HAP-1 (cell line): ENCODE measurements at places on chromosomes 4 and X.

DNA sequence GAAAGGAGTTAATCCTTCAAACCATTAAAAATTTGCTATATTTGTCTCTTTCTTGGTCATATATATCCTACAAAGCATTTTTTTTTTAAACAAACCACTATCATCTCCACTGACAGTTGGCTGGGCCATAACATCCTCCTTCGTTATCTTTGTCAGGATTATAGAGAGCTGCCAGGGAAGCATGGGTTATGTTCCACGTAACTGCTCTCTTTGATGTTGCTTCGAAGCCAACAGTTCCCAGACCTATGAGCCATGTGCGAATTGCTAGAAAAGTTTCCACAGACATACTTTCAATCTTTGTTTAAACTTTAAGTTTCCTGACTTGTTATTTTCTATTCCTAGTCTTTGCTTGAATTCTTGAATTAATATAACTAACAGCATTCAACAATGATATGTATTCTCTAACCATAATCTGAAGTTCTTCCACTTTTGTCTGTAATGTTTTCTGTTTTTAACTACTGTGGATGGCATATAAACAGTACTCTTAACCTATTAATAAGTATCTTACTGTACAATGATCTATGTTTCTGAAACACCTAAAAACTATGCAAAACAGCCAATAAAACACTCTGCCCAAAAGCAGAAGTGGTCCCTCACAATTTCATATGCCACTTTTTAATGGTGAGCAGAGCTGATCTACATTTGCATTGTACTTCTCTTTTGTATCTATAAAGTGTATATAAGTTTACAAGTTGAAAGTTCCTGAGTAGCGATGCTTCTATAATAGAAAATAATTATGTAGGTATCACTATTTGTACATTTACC lies 37.9 kb downstream of the EREG start:
- DNase-seq, result no peak

DNA sequence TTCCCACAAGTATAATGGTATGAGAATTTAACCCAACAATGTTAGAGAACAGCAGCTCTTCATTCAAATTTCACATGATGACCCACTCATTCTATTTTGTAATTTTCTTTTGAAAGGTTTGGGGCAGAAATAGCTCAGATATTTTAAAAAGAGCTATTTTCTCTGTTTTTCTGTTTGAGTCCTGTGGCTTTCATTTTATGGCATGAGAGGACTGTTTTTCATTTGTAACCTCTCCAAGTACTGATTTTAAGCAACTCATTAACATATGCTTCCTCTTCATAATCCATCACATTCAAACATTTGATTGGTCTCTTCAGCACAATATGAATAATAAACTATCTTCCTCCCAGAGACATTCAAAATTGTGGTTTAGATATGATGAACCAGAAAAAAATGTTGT lies 129.0 kb upstream of the TEX13A start:
- DNase-seq, result no peak

GRCh38 chr4:1793940-1794808 lies 1.1 kb downstream of the FGFR3 start:
- peak; percentile 44 for DNase-seq

GRCh38 chr4:106796876-106797275 lies 239.2 kb downstream of the DKK2 start:
- DNase-seq, result no peak

DNA sequence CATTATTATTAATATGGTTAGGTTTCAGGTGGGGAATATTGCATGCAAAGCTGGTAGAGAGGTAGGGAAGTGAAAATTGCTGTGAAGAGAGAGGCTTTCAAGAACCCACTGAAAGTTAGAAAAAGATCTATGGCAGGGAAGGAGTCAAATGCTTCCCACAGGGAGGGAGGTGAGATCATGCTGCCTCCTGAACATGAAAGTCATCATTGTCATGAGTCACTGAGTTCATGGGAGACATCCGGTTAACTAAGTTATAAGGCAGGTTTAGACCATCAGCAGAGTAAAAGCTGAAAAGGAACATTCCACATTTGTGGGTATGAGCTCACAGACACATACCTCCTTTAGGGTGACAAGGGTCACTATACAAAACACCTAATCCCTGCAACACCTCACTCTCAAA lies 16.2 kb downstream of the GATB start:
- no peak for DNase-seq

DNA sequence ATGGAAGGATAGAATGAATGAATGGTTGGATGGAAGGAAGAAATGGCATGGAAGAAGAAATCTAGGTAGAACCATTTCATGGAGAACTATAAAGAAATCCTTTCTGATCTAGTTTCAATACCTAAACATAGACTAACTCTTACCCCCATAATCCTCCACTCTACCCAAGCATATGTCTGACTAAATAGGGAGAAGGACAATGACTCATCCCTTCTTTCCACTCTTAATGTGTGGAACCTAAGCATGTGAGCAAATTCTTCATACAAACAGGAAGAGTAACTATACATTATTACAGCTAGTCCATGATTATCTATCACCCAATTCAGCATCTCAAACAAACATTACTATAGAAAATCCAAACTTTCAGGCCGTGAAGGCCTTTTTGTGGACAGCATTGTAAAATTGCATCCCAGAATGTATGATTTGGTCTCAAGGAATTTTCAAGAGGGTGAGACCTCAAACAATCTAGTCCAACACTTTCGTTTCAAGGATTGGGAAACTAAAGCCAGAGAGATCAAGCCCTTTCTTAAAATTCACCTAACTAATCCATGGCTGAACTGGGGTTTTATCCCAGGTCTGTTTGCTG lies 11.2 kb downstream of the C1QTNF7 start:
- no peak for DNase-seq

- no peak for DNase-seq
These were observed 27.2 kb downstream of the HDX start for GRCh38 chrX:84475101-84475500.

DNA sequence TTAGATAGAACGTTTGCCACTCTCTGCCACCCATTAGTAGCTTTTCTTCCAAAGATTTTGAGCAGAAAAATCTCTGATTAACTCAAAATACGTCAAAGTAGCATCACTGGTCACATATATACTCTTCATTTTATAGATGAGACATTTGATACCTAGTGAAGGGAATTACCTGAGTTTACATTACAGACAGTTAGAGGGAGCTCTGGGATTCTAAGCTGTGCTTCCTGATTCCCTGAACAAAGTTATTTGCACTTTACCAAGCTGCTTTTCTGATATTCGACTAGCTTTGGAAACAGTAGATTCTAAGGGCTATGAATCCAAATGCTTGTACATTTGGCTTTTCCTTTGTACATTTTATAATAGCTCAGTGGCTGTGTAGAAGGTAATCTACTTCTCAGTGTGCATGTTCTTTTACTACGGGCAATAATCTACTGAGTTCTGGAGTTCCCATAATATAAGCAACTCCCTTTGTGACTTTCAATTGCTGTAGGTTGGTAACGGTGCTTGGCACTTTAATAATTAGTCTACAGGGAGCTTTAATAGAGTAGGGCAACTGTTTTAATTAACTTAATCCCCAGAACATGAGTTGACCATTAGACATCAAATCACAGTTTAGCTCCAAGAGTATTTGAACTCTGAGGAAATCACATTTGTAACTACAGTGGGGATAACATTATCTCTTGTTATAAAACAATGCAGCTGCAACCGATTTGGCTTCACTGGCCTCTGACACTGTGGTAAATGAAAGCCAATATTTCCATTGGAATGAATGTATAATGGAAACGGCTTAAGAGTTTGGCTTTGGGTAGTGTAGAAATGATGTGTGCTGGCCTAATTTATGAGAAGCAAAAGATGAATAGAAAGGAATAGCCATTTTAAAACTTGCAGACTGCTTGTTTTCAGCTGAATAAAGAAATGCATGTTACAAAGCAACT lies 1602.4 kb downstream of the STIM2 start:
- DNase-seq, result no peak

DNA sequence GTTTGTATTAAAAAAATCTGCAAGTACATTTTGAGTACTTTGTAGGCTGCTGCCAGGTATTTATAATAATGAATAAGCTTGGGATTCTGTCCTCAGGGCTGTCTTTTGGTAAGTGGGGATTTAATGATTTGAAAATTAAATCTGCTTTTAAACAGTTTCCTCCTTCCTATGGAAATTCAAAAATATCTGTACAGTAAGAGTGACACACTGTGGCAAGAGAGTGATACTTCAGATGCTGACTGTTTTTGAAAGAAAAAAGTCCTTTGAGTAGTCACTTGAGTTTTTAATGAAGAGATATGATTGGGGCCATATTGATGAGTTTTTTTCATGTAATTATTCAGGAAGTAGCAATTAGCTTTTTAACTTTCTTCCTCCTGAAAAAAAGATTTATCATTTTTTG lies 49.2 kb downstream of the SMARCAD1 start:
- no peak for DNase-seq

DNA sequence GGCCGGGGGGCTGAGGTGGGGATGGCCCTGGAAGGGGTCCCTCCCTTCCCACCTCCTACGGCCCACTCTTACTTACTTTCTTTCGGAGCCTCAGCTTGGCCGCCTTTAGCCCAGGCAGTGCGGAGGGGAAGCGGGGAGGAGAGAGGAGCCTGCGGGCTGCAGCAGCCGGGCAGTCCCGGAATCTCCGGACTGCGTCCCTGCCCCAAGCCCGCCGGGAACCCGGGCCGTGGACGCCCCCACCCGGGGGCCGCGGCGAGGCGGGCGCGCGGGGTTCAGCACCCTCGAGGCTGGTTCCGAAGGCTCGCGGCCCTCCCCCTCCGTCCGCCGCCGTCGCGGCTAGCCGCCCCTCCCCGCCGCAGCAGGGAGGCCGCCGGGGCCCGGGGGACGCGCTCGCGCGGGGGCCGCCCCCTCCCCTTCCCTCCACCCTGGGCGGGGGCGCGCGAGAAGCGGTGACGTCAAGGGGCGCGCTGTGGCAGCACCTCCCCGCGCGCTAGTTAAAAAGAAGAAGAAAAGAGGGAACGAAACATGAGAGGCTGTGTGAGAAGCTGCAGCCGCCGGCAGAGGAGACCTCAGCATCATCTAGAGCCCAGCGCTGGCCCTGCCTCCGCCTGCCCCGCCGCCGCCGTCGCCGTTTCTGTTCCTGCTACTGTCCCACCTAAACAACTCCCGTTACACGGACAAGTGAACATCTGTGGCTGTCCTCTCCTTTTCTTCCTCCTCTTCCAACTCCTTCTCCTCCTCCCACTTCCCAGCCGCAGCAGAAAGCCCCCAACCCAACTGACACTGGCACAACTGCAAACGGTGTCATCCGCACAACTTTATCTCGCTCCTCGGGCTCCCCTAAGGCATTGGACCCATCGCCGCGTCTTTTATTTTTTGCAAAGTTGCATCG lies at the start of gene HHIP:
Gene HHIP (plus strand): TSS at position 526 of the 892 bp plus-strand sequence. CDS start 520 bp downstream, outside the sequence.
- DNase-seq, result peak; percentile 73

DNA sequence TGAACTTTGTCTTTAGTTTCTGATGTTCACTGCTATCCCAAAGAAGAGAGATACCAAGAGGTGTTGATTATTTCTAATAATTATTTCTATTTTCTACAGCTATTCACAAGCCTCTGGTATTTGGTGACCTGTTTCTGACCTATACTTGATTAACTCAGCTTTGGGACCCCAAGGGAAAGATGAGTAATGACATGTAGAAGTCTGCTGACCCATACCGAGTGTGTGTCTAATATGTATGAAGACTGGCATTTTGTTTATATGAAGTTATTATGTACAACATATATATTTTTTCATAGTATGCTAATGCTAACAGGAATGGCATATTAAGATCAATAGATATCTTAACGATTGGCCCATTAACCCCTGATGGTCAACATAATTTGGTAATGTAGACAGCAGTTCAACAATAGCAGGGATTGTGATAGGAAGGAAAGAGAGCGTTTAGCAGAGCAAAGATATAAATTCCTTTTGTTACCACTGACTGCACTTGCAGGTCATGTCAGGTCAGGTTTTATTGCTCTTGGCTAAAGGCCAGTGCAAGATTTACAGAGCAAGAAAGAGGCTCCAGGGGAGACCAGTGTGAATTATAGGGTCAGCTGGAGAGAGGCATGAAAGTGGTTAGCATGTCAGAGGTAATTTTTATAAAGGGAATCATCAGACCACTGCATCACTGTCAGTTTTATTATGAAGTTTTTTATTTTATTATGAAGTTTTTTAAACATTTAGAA lies 94.7 kb upstream of the DIPK2B start:
- DNase-seq, result peak; percentile 77

DNA sequence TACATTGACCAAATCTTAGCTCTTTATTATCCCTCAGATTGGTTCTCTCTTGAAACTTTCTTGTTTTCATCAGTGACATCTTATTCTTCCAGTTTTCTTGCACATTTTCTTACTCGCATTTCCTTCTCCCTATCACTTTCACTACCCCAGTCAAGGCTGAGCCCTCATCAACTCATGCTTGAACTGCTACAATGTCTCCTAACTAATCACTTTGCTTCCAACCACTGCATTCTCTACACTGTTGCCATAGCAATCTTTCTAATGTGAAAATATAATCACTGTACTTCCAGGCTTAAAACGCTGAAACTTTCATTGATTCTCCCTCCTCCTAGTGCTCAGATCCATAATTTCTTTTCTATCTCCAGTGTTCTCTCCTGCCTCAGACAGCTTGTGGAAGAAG lies 22.2 kb upstream of the LPAR4 start:
- no peak for DNase-seq

DNA sequence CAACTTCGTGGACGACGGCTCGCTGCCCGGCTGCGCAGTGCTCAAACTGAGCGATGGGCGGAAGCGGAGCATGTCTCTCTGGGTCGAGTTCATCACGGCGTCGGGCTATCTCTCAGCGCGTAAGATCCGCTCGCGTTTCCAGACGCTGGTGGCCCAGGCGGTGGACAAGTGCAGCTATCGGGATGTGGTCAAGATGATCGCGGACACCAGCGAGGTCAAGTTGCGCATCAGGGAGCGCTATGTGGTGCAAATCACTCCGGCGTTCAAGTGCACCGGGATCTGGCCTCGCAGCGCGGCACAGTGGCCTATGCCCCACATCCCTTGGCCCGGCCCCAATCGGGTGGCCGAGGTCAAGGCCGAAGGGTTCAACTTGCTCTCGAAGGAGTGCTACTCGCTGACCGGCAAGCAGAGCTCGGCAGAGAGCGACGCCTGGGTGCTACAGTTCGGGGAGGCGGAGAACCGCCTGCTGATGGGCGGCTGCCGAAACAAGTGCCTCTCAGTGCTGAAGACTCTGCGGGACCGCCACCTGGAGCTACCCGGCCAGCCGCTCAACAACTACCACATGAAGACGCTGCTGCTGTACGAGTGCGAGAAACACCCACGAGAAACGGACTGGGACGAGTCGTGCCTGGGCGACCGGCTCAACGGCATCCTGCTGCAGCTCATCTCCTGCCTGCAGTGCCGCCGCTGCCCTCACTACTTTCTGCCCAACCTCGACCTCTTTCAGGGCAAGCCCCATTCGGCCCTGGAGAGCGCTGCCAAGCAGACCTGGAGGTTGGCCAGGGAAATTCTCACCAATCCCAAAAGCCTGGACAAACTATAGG lies 1.5 kb downstream of the MAB21L2 start:
- no peak for DNase-seq

DNA sequence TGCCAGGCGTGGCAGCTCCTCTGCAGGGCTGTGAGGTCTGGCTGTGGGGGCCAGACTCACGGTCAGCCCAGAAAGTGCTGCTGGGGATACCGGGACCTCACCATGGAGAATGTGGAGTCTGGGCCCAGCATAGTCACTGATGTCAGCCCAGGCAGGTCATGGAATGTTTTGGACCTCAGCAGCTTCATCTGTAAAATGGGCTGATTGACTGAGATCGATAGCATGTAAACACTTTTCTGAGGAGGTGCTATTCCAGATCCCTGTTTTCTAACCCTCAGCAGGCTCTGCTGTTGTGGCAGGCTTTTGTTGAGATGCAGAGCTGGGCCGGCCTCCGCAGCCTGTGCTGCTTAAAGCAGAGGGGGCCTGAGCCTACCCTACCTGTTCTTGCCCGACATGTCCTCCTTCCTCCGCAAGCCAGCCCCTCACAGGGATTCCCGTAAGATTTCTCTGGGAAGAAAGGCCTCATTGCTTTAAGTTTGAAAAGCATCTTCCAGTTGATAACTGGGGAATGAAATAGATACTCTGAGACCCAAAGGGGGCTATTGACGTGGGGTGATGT lies 38.3 kb upstream of the HGFAC start:
- no peak for DNase-seq
